ENCODE measurements at places on chromosomes 6 and 20.

GRCh38 chr6:98724537-98724936 is 109.8 kb upstream of the POU3F2 start:
- DNase-seq = no peak

- no peak for DNase-seq
Measured at GRCh38 chr6:166382500-166382932, 224 bp downstream of the MPC1 start.

DNA sequence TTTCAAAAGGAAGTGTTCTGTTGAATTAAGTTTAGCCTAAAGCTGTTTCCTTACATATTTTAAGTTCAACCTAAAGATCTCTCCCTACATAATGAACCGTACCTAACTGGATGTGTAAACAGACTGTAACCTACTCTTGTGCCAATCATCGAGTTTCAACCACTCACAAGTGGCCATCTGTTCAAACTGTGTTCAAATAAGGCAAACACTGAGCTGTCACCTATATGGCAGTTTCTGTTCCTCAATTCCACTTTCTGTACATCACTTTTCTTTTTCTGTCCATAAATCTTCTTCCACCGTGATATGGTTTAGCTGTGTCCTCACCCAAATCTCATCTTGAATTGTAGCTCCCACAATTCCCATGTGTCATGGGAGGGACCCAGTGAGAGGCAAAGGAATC is 428.6 kb downstream of the HACE1 start:
- no peak for DNase-seq

DNA sequence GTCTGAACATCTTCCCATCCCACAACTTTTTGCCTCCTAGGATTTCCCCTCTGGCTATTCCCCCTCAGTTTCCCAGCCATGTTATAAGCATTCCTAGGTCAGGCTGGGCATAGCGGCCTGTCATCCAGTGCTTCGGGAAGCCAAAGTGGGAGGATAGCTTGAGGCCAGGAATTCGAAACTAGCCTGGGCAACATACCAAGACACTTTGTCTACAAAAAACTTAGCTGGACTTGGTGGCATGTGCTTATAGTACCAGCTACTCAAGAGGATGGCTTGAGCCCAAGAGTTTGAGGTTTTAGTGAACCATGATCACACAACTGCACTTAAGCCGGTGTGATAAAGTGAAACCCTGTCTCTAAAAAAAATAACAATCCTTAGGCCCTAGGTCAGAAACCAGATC is 447.4 kb downstream of the KIF16B start:
- DNase-seq = no peak

DNA sequence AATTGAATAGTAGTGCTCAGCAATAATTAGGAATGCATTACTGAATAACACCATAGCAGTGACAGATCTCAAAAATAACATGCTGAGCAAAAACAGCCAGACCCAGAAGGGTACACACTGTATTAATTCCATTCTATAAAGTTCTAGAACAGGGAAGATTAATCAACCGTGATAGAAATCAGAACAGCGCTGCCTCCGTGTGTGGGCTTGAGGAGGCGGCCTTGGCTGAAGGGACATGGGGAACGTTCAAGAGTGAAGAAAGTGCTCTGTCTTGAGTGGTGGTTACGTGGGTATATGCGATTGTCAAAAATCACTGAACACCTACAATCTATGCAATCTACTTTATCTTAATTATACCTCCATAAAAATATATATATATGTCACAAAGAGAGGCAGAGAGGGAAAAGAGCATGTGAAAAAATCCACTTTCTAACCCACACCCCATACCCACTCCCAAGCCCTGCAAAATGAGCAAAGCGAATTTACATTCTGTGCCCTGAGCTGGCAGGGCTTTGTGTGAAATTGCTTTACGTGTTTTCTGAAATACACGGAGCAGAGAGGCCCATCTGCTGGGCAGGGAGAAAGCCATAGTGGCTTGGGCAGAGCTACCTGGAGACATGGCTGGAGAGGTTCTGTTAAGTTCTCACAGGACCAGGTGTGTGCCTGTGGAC is 74.4 kb downstream of the NFATC2 start:
- DNase-seq = no peak

DNA sequence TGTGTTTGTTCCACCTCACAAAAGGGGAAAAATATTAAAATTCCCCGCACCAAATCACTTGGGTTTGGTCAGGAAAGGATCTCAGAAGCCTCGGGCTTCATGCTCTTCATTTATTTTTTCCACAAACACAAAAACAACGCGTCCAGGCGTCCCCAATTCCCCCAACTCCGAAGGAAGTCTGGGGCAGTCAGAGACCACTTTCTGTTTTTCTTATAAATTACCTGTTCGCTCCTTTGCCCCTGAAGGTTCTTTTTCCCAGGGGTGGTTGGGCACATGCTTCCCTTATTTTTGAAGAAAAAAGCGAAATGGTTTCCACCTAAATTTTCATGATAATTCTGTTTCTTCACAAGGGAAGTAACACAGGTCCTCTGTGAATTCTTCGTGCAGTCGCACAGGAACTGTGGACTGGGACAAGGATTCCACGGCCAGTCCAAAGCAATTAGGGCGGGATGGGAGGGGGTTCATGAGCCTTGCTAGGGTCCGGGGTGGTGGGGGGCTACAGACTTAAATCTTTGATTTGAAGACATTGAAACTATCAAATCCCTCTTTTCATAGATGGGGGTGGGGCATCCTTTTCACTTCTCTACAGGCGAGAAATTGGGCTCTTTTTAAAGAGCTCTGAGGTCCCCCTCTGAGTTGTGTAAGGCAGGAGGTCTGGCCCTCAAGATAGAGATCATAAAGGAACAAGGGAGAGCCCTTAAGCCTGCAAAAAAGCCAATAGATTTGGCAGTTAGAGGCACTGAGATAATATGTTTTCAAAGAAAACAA is 30.5 kb upstream of the HFE start:
- peak; percentile 76 for DNase-seq

- DNase-seq = no peak
Measured at GRCh38 chr6:90271831-90272230, 24.8 kb downstream of the BACH2 start.

GRCh38 chr6:108497883-108498282 is 62.8 kb upstream of the FOXO3 start:
- DNase-seq = peak; percentile 73

- DNase-seq = no peak
Measured at GRCh38 chr6:138817799-138818198, 21.9 kb downstream of the ECT2L start.

DNA sequence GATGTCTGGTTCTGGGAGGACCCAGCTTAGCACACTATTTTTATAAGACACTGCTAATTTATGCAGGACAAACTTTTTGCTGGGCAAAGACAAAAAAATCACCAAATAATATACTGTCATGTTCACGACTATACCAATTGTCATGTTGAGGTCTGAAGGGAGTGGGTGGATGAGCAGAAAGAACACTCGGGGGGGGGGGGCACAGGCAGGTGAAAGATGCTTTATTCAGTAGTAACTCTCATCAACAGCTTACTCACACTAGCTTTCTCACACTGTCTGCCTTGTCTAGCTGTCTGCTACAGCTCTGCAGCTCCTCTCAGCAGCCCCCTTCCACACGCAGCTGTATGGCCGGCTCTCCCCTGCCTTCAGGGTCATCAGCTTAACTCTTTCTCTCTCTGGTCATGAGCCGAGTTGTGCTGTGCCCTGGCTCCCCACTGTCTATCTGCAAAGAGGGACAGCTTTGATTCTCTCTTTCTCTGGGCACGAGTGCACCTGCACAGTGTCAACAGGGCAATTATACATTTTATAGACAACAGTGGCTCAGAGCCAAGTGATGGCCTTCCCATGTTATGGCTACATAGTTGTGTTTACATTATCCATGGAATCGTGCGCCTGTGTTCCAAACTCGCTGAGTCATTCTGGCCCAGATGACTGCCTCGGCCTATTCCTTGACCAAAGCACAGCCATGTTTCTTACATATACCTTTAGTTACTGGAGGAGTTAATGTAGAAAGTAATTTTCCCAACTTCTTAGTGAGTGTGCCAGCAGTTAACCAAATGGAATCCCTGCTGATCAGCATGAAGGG is 187.7 kb upstream of the PRSS16 start:
- no peak for DNase-seq

GRCh38 chr6:30744054-30744805 is at the start of gene IER3:
TSS of gene IER3 (minus strand) at chr6:30744547. CDS start at chr6:30744518, 29 bp downstream.
- DNase-seq = peak; percentile 58

- DNase-seq = no peak
Measured at GRCh38 chr6:107652526-107653182, 162.7 kb downstream of the SOBP start.

GRCh38 chr6:26519359-26519758 is 18.8 kb upstream of the HMGN4 start:
- DNase-seq = no peak

GRCh38 chr6:16392010-16392409 is 153.6 kb downstream of the GMPR start:
- DNase-seq = no peak

DNA sequence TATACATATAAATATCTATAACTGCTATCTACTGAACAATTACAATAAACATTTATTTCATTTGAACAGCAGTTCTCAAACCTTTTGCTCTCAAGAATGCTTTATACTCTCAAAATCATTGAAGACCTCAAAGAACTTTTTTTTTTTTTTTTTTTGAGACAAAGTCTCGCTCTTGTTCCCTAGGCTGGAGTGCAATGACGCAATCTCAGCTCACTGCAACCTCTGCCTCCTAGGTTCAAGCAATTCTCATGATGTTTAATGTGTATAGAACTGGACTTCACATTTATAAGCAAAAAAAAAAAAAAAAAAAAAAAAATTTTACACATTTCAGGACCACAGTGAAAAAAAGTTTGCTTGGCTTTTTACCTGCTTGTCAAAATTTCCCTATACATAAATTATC is 11.7 kb downstream of the UBE2V1 start:
- peak; percentile 8 for DNase-seq

- DNase-seq = no peak
Measured at GRCh38 chr6:14207448-14207847, 89.9 kb downstream of the CD83 start.

- DNase-seq = no peak
Measured at GRCh38 chr6:30988209-30988825, 4.8 kb downstream of the MUC21 start.

DNA sequence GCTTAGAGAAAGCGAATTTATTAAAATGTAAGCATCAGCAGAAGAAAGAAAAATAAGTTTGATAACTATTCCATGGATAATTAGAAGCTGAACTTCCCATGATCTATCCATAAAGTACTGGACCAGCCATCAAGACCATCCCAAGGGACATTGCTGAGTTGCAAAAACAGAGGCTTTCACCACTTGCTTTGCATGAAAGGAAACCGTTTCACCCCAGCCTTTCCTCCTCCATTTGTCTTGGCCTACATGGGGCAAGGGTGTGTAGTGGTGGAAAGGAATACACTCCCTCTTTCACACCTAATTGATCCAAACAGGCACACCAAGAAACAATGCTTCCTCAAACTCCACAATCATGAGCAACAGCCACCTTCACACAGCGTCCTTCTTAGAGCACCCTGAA is 10.4 kb downstream of the HIVEP2 start:
- no peak for DNase-seq

GRCh38 chr20:50298554-50299324 is 108.1 kb downstream of the CEBPB start:
- DNase-seq = no peak

GRCh38 chr6:21537637-21538036 is 55.9 kb upstream of the SOX4 start:
- DNase-seq = no peak

DNA sequence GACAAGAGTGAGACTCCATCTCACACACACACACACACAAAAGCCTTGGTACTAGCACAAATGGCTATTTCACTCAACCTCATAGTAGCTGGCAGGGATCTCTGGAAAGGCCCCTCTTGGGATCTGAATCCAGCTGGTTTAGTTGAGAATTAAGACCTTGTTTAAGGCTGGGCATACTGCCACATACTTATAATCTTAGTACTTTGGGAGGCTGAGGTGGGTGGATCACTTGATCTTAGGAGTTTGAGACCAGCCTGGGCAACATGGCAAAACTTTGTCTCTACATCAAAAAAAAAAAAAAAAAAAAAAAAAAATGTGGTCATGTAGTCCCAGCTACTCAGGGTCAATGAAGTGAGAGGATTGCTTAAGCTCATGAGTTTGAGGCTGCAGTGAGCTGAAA is 628.3 kb downstream of the MMUT start:
- DNase-seq = no peak

DNA sequence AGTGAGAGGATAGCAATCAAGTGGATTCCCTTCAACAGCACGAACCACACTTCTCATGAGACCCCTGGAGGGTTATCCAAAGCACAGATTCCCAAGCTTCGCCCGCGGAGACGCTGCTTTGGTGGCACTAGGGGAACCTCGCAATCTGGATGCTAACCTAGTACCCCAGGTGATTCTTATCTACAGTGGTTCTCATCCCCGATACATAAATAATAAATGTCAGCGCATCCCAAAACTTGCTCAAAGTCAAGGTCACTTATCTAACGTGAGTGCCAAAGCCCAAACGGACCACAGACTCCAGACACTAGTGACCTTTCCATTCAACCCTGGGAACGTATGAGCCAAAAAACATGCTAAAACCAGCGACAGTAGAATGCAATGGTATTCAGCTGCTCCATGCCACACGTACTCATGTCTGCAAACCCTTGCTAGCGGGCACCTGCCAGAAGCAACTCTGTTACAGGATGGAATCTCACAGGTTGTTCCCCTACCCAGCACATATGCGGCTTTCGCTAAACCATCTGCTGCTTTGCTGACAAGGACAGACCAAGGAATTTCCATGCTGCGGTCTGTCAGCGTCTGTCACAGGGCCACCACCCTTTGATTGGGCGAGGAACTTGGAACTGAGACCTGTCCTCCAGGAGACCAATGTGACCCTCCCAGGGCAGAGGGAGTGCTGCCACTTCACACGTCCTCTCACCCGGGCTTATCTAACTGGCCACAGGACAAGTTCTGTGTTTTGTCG is 16.8 kb downstream of the MYLK4 start:
- DNase-seq = no peak

GRCh38 chr6:116210750-116211425 is 43.0 kb downstream of the TSPYL4 start:
- DNase-seq = no peak

- DNase-seq = no peak
Measured at GRCh38 chr20:14453259-14453658, 115.8 kb upstream of the FLRT3 start.

DNA sequence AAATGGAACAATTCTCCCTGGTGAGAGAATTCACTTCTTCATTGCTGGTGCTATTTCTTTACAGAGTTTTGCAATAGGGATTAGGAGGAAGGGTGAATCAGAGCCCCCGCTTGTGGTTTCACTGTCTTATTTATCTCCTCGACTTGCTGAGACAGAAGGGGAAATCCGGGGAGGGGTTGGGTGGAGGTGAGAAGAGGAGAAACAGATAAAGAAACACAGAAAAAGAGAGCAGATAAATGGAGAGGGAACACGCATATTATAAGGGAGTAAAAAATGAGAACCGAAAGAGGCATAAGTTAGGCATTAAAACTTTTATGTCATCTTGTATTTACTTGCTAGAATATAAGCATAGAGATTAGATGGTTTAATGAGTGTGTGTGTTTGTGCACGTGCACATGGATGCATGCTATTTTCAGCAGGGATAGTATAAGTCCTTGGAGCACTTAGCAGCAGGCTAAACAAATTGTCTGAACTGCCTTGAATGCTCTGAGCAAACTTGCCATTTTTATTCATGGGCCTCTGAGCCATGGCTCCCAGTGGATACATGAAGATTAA is 105.0 kb downstream of the OLIG3 start:
- peak; percentile 98 for DNase-seq
